ENCODE measurements at places on chromosomes 11 and 22. TPM values are rescaled to one million over a fixed set of nuclear protein-coding genes. Genes with fewer than 3 reads are reported as not detected.

PEX26 gene
- 8.1 TPM for total RNA-seq

TYR gene
- total RNA-seq = not detected

RAB39A gene
- total RNA-seq = 0.27 TPM

OR8D4 gene
- not detected for total RNA-seq

TRIM51 gene
- not detected for total RNA-seq

OR10D3 gene
- total RNA-seq = not detected

BRSK2 gene
- total RNA-seq = 5.6 TPM

MOV10L1 gene
- not detected for total RNA-seq
